ENCODE measurements at places on chromosomes 7 and 10. TPM values are rescaled to one million over a fixed set of nuclear protein-coding genes. Genes with fewer than 3 reads are reported as not detected.

Gene OR6V1
- total RNA-seq, result not detected

Gene ASZ1
- total RNA-seq, result not detected

DNA sequence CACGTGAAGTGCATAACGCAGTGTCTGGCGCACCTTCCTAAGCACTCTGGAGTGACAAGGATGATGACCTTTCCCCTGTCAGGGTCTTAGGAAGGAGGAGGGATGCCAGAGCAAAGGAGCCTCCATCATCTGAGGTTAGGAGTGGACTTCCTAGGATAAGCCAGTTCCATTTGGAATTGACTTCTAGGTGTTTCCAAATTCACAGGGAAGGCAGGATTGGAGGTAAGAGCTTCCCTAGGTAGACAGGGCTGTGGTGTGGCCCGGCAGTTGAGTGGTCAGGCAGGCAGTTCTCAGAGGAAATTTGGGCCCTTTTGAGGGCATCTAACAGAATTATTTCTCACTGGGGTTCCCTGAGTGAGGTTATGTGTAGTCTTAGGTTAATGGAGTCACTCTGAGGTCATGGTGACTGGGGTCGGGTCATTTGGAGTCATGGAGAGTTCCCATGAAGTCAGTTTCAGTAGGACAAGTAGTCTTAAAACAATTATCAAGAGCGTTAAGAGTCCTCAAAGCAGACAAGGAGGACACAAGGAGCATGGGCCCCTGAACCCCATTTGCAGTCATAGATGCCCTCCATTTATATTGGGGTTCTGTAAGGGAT, 8.2 kb downstream of the PPIF start:
- no peak for DNase-seq

- DNase-seq, result no peak
These were observed 132.7 kb upstream of the TEX47 start for GRCh38 chr7:88928276-88928675.

DNA sequence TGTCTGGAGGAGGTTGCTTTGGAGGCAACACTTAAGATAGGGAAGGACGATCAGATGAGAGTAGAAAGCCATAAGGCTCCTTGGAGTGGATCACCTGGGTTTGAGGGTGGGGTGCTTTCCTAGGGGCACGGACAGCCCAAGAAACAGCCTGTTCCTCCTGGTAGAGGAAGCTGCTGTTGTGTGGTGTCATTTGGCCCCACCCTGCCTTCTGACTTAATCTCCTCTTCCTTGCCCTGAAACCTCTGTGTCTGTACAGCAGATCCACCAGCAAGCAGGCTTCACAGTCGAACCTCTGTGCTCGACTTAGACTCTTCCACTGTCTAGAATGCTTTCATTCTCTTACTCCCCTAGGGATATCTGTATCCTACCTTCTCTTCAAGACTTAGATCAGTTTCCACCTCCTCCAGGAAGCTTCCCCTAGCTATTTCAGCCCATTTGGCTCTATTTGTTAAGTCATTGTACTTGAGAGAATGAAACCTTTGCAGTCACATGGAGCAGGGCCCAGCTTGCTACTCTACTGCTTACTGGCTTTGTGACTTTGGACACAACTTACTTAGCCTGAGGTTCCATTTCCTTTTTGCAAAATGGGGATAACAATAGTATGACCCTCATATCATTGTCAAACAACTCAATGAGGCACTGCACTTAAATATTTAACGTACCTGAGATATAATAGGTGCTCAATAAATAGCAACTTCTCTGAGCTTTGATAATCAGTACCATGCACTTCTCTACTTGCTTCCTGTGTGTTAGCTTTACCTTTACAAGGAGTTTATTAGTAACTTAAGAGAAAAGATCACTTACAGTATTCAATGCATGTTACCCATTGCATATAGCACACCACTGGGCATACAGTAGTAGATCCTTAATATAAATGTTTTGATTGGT, 5.0 kb downstream of the MXI1 start:
- no peak for DNase-seq

- peak; percentile 62 for DNase-seq
These were observed 25.9 kb downstream of the DGKI start for GRCh38 chr7:137820677-137821420.

DNA sequence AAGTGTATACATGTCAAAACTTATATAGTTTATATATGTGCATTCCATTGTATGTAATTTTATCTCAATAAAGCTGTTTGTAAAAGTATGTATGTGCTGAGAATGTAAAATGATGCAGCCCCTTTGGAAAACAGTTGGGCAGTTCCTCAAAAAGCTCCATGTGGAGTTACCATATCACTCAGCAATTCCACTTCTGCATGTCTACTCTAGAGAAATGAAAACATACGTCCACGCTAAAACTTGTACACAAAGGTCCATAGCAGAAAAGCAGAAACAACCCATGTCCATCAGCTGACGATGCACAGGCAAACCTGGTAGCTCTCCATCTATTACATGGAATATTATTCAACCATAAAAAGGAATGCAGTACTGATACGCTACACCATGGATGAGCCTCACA, 8.3 kb upstream of the RGS10 start:
- no peak for DNase-seq

DNA sequence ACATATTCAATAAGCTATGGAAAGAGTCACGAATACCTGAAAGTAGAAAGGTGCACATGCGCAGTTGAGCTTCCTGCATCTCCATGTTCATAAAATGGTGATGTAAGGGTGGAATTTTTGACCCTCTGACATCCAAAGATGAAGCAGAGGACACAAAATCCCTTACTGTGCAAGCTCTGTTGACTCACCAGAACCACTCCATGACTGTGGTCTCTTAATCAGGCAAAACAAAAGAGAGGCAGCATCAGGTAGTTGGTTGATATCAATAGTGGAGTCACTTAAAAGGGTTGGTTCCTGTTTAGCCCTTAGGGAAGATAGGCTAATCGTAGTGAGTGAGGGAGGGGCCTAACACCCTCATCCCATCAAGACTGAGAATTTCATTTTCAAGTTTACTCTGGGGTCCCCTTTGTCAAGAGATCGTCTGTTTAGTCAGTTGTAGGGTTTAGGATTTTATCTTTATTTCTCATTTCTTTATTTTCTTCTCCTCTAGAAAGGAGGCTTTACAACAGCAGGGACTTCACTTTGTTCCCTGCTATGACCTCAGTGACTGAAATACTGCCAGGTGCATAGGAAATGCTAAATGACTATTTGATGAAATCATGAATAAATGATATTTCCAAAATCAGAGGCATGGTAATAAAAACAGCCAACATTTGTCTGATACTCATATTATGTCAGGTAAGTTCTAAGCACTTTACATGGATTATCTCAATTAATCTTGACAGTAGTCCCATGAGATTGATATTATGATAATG, 98.1 kb downstream of the CD36 start:
- no peak for DNase-seq

DNA sequence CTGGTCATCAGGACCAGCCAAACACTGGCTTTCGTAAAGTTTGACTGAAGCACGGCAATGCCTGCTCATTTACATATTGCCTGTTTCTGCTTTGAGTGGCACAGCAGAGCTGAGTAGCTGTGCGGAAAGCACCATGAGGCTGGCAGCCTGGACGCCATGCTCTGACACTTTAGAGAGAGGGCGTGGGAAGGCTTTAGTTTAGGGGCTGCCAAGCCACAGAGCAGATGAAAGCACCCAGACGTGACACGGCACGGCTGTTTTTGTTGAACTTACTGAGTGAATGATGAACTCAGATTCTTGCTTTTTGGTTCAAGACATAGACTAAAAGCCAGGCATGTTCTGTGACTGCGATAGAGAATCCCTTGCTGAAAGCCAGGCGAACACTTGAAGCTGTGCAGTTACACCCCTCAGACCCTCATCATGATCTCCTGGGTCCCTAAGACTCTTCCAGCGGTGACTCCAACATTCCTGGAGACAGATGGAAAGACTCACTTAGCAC, 182.1 kb downstream of the ZMYND11 start:
- DNase-seq, result no peak

DNA sequence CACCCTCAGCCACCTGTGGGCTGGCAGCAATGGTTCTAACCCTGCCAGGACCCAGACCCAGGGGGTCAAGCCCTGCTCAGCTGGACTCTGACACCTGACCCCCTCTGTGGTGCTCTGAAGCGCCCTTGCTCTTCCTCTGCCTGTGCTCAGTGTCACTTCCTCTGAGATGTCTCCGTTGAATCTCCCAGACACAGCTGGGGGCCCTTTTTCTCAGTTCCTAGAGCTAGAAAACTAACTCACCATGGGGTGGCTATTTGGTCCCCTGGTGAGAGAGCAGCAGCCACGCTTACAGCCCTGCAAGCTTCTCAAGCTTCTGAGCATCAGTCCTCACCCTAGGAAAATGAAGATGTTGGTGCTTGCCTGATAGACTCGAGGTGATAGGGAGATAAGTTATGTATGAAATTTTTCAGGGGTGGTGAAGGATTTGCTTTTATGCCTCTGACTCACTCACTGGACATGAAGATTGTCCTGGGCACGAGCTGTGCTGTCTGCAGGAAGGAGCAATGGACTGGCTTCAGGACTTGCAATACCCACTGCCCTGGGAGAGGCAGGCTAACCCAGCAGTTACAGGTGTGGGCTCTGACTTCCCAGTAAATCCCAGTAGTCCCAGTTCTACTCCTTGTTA, 29.6 kb downstream of the COL13A1 start:
- DNase-seq, result no peak
